ENCODE measurements at places on chromosomes 13 and 19. TPM values are rescaled to one million over a fixed set of nuclear protein-coding genes. Genes with fewer than 3 reads are reported as not detected.
A peak's percentile ranks its signal among the peaks of the same experiment; 100 is the strongest.

Gene ZNF724
- 4.0 TPM for polyA plus RNA-seq

Gene KIR2DL3
- not detected for polyA plus RNA-seq

Gene C19orf53
- 190 TPM for polyA plus RNA-seq

Gene PDX1
- polyA plus RNA-seq: not detected

Gene ANGPTL4
- 551 TPM for polyA plus RNA-seq

Gene ZNF865
- polyA plus RNA-seq: 2.1 TPM

- DNase-seq: no peak
Measured at GRCh38 chr19:14840206-14840605, 5.2 kb upstream of the OR7A5 start.

DNA sequence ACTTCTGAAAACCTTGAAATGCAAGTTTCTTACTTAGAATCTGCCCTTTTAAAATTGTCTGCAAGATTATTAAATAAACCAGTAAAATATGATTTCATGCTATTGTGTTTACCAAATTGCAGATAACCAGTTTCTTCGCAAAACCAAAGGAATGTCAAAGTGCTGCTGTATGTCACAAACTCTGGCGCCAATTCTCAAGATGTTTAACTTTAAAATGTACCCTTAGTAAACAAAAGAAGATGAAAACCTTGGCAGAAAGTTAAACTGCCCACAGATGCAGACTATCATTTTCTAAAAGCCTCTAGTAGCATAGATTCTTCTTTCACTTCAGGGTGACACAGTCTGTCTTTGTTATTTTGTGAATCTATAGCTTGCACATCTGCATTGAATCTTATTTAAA lies 189.2 kb downstream of the SLITRK6 start:
- DNase-seq: no peak

DNA sequence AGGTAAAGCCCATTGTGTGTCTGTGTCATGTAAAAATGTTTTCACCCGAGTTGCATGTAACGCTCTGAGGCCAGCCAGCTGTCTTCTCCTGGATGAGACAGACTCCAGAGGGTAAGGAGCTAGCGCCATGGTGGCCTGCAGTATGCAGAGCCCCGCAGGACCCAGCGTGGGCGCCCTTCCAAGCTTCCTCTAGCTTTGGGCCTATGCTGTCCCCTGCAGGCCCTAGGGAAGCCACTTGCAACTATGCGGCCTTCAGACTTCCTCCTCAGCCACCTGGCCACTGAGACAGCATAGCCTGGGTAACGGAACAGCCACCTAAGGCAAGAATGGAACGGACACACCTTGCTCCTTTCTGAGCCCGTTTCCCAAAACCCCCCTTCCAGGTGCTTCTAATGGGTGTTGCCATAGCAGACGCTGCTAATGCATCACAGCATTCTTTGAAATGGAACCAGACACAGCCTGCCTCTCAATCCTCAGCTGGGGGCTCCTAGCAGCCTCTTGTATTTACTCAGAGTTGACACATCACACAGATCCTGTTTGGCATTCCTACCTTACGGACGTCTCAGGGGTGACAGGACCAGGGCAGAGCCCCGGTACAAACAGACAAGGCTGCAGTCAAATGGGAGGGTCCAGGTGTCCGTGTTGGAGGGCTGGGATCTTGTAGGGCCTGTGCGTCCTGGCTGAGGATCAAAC lies 6.2 kb downstream of the FAM32A start:
- DNase-seq: no peak

GRCh38 chr19:29290853-29291252 lies 77.9 kb upstream of the UQCRFS1 start:
- no peak for DNase-seq

DNA sequence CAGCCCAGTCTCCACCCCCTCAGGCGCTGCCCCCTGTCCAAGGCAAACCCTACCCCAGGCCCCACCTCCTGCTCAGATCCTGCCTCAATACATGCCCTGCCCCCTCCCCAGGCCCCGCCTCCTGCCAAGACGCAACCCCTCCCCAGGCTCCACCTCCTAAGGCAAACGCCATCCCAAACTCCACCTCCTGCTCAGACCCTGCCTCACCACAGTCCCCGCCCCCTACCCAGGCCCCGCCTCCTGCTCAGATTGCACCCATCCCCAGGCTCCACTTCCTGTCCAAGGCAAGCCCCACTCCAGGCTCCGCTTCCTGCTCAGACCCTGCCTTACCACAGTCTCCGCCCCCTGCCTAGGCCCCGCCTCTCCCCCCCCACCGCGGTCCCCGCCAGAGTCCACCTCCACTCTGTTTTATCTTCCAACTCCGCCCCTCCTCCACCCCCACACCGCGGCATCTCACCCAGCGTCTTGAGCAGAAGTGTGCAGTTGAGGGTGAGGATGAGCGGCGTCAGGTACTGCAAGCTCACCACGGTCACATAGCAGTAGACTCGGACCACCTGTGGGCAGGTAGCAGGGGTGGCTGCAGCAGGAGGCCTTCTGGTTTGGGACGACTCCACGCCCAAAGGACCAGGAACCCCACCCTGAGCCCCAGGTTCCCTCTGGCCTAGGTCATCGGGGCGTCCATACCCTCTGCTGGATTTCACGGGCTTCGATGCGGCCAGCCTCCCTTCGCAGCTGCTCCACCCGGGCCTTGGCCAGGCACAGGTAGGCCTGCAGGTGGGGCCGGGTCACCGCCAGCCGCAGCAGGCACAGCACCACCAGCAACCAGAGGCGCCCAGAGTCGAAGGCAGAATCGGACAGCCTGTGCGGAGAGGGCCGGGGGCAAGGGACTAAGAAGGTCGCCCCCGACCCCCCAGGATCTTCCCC lies 17.7 kb downstream of the TMEM161A start:
- no peak for DNase-seq

DNA sequence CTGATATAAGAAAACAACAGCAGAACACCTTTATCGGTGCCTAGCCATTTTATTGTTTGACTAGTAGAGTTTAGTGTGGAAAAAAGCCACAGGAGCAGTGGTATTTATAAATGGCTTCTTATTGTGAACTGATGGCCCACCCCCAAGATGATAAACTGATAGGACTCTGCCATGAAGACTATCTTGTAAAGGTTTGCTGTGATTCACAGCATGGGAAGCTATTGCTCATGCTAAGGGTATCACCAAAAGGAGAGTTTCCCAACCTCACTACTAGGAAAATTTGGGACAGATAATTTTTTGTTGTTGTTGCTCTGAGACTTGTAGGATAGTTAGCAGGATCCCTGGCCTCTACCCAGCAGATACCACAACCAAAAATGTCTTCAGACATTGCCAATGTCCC lies 12.0 kb upstream of the SLC7A1 start:
- DNase-seq: no peak

DNA sequence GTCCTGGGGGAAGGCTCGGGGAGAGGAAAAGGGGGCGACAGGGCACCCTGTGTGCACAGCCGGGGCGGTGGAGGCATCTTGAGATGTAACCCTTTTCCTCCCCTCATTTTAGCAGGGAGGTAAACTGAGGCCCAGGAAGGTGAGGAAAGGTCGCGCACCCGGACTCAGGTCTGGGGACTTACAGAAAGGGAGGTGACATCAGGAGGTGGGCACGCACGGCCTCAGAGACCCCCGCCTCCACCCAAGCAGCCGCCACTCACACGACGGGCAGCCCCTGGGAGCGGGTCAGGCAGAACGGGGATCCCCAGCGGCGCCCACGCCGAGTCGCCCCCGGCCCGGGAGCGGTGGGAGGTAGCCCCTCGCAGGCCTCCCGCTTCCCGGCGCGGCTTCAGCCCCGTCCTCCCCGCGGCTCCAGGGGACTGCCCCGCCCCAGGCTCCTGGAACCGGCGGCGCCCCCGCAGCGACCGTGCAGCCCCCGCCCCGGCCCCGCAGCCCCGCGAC lies 477 bp downstream of the PIP5K1C start:
- no peak for DNase-seq

DNA sequence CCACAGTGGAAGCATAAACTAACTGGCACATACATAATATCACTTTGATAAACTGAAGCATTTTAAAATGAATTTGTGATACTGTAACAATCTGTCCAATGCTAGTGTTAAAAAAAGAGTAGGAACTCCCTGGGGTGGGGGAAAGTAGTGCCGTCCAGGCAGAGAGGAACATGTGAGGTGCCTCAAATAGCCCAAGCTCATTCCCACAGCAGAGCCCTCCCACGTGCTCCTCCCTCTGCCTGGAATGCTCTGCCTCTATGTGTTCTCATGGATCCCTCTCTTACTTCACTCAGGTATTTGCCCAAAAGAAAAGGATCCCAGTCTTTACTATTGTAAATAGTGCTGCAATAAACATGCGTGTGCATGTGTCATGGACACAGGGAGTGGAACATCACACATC lies 188.1 kb downstream of the NHLRC3 start:
- DNase-seq: no peak

DNA sequence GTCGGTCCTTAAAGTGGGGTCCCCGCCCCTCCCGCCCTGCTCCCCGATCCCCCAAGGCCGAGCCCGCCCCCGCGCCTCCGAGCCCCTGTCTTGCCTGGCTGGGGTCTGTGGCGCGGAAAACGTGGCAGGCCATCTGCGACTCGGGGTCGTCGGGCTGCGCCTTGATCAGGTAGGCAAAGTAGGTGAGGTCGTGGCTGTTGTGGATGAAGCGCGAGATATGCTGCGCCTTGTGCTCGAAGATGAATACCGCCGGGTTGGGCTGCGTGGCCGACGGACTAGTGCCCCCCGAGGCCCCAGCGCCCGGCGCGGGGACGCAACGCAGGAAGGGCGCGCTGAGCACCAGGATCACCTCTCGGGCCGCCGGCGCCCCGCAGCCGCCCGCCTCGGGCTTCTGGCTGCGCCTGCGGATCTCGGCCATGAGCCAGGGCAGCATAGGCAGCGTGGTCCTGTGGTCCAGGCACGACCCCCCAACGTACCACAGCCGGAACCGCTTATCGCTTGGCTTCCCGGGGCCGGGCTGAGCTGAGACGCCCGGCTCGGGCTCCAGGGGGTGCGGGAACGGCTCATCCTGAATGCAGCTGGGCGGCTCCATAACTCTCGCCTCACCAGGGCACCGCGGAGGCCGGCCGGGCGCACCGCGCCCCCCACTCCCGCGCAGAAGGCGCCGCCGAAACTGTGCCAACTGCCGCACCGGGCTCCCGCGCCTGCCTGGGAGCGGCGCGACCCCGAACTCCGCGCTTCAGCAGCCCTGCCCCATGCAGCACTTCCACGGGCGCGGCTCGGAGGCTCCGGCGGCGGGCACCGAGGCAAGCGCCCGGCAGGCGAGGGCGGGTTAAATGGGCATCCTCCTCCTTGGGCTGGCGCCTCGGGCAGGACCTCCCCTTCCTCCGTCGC lies 546 bp downstream of the TBC1D4 start:
- DNase-seq: peak; percentile 56

GRCh38 chr19:17406046-17406886 lies 836 bp upstream of the BST2 start:
- peak; percentile 29 for DNase-seq

- peak; percentile 77 for DNase-seq
Measured at GRCh38 chr13:74930402-74931165, 551.4 kb downstream of the TBC1D4 start.

GRCh38 chr13:32150239-32150638 lies 118.7 kb downstream of the FRY start:
- no peak for DNase-seq

- no peak for DNase-seq
Measured at GRCh38 chr13:43988302-43988701, 108.6 kb downstream of the LACC1 start.

DNA sequence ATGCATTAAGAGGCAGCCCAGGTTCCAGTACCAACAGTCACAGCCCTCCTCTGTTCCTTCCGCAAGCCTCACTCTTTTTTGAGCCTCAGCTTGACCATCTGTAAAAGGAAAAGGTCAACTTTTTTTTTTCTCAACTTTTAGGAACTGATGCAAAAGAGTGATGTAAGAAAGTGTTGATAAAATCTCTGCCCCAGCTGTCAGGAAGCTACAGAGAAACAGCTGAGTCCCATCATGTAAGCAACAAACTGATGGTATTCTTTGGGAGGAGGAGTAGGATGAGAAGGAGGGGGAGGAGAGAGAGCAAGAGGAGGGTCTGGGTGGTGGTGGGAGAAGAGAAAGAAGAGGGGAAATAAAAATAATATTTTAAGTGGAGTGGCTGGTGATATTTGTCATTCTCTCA lies 233.9 kb upstream of the TSHZ3 start:
- no peak for DNase-seq

DNA sequence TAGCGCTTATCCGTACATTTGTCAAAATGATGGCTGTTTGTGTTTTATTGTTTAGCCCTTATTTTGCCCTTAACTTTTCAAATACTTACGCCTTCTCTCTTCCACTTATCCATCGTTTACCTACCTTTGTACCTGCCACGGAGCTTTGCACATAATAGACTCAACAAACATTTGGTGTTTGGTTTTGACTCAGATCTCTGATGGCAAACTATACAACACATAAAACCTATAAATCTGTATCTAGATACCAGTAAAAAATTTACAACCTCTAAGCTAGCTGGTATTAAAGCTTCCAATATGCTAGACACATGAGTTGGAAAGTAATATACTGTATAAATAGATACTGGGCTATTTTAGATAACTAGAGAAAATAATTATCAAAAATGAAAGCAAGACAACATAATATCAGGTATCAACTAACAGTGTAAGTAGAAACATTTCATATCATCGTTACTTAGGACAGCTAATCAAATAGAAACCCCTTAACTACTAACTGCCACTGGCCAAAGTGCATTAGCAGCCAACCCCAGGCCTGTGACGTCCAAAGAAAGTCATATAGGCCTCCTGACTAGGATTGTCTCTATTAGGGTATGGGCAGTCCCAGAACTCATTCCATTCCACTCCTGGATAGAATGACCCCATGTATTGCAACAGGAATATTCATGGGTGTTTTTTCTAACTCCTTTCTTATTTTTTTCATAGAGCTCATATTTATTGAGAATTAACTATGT lies 53.8 kb downstream of the KCTD12 start:
- no peak for DNase-seq

GRCh38 chr19:43688059-43688701 lies 18.2 kb upstream of the PLAUR start:
- no peak for DNase-seq

DNA sequence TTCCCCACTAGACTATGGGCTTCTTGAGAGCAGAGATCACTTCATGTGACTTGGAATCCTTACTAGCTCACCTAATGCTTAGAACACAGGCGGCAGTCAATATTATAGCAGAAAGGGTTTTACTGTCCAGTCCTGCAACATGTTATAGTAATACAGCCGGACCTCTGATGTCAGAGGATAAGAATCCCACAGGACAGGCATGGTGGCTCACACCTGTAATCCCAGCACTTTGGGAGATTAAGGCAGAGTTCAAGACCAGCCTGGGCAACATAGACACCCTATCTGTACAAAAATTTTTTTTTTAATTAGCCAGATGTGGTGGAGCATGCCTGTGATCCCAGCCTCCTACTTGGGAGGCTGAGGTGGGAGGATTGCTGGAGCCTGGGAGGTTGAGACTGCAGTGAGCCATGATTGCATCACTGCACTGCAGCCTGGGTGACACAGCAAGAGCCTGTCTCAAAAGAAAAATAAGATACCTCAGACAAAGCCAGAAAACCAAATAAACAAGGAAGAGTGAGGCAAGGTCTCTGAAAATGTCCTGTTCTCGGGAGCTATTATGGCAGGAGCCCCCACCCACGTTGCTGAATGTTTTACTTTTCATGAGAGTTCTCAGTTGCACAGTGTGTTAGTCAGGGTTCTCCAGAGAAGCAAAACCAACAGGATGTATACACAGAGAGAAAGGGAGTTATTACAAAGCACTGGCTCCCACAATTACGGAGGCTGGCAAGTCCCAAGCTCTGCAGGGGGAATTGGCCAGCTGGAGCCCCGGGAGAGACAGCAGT lies 100.8 kb downstream of the UBL3 start:
- DNase-seq: no peak
